ENCODE measurements at places on chromosomes 16 and 17.

DNA sequence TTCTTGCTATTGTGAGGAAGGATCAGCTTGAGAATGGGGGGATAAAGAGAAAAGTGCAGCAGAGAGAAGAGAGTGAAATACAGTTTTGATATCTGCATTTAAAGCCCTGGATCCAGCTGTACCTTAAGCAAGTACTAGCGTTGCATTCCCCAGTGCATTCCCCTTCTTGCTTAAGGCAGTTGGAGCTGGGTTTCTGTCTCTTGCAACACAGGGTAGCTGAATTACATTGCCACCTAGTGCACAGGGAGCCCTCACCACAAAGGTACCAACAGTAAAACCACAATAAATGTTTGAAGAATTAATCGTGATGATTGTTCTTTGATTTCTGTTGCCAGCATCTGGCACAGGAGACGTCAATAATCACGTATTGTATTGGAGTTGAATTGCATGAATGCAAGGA, 588.7 kb downstream of the RBFOX1 start:
- DNase-seq, result no peak

DNA sequence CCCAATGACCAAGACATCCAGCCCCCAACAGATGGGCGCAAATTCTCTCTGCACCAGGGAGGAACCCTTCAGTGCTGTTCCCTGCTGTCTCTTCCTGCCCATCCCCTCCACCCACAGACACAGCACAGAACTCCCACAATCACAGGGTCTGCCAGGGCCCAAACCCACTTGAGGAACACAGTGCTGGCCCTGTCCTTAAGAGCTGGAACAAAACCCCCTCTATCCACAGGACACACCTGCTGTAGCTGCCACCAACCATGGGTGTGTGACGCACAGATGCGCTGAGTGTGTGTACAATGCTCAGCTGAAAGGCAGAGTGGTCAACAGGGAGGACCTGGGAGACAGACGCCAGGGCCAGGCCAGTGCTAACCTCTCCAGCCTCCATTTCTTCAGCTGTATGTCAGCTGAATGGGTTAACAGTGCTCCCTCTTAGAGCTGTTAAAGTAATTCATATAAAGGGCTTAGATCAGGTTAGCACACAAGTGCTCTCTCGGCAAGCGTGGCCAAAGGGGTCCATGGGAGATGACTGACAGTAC, 62.1 kb downstream of the AMFR start:
- no peak for DNase-seq

DNA sequence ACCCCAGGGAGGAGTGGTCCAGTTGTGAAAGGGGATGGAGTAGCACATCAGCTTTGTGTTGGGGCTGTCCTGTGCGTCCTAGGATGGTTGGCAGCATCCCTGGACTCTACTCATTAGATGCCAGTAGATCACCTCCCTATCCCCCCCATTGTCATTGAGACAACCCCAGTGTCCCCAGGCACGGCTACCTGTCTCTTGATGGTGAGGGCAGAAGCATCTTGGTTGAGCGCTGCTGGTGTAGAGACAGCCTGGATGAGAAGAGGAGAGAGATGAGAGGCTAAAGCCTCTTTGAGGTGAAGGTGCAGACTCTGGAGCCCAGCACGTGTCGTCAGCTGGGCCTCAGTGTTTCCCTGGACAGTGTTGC, 55.4 kb downstream of the TNFRSF13B start:
- DNase-seq, result no peak

DNA sequence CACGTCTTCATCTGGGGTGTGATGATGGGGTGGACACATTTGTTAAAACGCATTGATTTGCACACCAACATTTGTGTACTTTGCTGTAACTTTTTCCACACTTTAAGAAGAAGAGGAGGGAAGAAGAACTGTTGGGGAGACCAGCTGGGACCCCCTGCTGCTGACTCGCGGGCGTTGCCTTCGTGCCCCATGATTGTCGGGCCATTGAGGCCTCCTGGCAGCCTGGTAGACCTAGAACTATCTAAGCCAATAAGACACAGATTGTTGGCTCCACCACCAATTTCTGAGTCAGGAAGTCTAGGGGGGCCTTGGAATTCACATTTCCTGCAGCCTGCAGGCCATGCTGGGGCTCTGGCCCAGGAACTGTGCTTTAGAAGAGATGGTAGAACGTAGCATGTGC, 105.5 kb downstream of the TNFRSF13B start:
- no peak for DNase-seq

GRCh38 chr17:48378708-48379392, 51.2 kb downstream of the SKAP1 start:
- no peak for DNase-seq

- DNase-seq, result no peak
Measured at GRCh38 chr17:3889325-3890012, 3.4 kb downstream of the CAMKK1 start.
